ENCODE measurements at places on chromosomes 6 and 20.

- no peak for DNase-seq
Observed at GRCh38 chr6:145838305-145838704, 23.7 kb upstream of the FBXO30 start.

GRCh38 chr20:11128220-11128718 lies 454.5 kb upstream of the JAG1 start:
- no peak for DNase-seq

- no peak for DNase-seq
Observed at GRCh38 chr20:35091816-35092523, 637 bp downstream of the TRPC4AP start.

DNA sequence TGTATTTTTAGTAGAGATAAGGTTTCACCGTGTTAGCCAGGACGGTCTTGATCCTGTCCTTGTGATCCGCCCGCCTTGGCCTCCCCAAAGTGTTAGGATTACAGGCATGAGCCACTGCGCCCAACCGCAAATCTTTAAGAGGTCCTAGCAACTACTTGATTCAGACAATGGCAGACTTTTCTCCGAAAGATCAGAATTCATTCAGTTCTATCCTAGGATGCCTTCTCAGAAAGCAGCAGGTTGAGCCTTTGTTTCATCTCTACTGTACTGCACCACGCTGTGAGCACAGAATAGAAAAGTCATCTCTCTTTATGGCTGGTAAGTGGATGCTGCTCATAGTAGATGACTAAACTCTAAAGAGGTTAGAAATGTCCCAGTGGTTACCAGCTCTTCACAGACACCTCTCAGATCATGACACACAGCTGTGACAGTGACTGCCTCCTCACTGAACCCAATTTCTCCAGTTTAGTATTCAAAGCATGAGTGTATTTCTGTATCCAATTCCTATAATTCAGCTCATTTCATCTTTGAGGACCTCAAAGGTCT lies 6.0 kb upstream of the HSF2 start:
- DNase-seq, result no peak

GRCh38 chr20:41386502-41387427 lies 20.1 kb upstream of the EMILIN3 start:
- DNase-seq, result no peak

GRCh38 chr20:16806886-16807285 lies 58.7 kb downstream of the OTOR start:
- DNase-seq, result no peak

GRCh38 chr6:142725024-142725770 lies 219.8 kb downstream of the HIVEP2 start:
- no peak for DNase-seq

DNA sequence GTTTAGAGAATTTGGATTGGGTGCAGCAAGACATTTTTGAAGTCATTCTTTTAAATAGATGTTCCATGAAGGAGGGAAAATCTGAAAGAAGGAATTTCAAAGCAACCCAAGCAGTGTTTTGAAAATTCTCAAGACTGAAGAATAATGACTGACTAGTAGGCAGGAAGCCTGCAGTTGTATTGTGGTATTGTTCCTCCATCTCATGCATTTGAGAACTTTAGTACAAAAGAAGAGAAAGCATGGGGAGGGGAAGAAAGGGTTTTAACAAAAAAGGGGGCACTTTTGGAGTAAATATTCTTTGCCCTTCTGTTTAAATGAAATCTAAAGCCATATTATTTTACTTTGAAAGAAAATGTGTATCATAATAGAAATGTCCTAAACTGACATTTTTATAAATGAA lies 6.6 kb downstream of the NCOA3 start:
- DNase-seq, result no peak

DNA sequence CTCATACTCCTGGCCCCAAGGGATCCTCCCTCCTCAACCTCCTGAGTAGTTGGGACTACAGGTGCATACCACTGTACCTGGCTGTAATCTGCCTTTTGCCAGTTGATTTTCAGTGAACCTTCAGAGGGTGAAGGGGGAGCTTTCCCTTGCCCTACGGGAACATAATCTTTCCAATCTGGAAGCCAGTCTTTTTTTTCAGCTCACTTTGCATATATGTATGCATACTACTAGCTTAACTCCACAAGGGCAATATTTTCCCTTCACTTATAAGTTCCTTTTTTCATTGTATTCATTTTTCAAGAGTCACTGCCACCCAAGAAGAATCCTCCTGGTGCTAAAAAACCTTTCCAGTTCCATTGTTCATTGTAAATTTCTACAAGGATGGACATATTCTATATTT lies 53.4 kb upstream of the GCM1 start:
- no peak for DNase-seq

- DNase-seq, result no peak
Observed at GRCh38 chr6:43869792-43870659, 100.0 kb downstream of the VEGFA start.
